ENCODE measurements at places on chromosomes 11 and 22.

- DNase-seq: no peak
Measured at GRCh38 chr22:19710769-19711106, 3.6 kb upstream of the SEPTIN5 start.

DNA sequence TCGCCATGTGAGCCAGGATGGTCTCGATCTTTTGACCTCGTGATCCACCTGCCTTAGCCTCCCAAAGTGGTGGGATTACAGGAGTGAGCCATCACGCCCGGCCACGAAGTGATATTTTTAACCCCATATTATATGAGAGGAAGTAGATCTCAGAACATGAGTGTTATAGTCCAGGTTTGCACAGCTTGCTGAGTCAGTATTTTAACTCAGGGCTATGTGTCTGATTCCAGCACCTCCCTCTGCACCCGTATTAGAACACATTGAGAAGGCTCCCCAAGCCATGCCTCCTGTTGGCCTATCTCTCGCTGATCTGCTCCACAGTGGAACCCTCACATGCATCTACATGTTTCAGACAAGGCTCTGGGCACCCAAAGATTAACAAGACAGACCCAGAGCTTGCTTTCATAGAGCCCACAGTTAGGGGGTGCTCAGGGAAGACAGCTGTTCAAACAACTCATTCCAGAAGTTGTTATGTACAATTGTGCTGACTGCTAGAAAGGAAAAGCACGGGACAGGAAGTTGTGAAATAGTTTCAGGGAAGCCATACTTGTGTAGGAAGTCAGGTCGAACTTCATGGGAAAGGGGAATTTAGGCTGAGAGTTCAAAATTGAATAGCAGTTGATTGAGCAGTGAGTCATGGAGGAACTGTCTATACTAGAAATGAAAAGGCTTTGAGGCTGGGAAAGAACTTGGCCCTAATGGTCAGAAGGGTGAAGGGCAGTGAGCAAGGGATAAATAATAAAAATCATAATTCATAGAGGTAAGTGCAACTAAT, 49.3 kb upstream of the CLPB start:
- DNase-seq: no peak

- DNase-seq: no peak
Measured at GRCh38 chr11:113681711-113682413, 24.2 kb downstream of the TMPRSS5 start.

DNA sequence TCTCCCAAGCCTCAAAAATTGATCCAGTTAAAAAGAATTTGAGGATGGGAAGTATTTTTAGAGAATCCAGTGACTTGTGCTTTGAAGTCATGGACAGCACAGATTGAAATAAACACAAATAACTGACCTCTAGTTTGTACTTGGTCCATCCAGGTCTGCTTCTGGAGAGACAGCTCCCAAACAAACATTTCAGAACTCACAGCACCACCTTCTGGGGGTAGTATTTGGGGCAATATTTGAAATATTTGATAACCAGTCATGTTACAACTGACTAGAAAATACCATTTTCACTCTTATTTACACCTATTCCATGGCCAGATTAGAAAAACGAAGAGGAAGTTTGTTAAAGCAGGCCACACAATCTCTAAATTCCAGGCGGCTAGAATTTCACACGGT, 56.2 kb downstream of the CTSC start:
- no peak for DNase-seq

- DNase-seq: no peak
Measured at GRCh38 chr11:21975242-21975641, 217.6 kb upstream of the ANO5 start.

DNA sequence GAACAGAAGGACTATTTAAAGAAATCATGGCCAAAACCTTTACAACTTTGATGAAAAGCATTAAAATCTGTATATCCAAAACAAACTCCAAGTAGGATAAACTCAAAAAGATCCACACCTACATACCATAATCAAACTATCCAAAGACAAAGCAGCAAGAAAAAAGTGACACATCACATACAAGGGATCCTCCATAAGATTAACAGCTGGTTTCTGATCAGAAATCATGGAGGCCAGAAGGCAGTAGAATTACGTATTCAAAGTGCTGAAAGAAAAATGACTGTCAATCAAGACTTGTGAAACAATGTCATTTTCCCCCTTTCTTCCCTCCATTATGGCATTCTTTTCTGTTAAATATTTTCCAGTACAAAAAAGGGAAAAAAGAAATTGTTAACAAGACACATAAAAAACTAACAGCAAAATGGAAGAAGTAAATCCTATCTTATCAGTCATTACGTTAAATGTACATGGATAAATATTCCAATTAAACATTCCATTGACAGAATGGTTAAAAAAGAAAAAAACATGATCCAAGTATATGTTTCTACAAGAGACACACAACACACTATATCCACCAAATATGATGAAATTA, 34.2 kb upstream of the ARHGAP32 start:
- no peak for DNase-seq

All from NCI-H1694 (cell line).